Fibroblast of skin of right biceps (primary cell): ENCODE measurements at places on chromosomes 5 and 9.

- DNase-seq: no peak
These were observed 69.4 kb downstream of the SREK1 start for GRCh38 chr5:66213533-66213932.

- DNase-seq: no peak
These were observed 734.9 kb downstream of the DTWD2 start for GRCh38 chr5:118253225-118254061.

GRCh38 chr9:14362175-14362574 is 48.2 kb upstream of the NFIB start:
- DNase-seq: peak; percentile 85

DNA sequence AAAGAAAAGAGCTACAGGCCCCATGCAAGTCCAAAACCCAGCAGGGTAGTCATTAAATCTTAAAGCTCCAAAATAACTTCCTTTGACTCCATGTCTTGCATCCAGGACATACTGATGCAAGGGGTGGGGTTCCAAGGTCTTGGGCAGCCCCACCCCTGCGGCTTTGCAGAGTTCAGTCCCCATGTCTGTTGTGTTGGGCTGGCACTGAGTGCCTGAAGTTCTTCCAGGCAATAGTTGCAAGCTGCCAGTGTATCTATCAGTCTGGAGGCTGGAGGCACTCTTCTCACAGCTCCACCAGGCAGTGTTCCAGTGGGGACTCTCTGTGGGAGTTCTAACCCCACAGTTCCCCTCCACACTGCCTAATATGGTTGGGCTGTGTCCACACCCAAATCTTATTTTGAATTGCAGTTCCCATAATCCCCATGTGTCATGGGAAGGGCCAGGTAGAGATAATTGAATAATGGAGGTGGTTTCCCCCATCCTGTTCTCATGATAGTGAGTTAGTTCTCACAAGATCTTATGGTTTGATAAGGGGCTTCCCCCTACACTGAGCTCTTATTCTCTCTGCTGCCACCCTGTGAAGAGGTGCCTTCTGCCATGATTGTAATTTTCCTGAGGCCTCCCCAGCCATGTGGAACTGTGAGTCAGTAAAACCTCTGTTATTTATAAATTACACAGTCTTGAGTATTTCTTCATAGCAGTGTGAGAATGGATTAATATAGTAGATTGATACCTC is 237.5 kb upstream of the ADRA1B start:
- no peak for DNase-seq

GRCh38 chr9:21542787-21543186 is 60.7 kb upstream of the IFNE start:
- peak; percentile 54 for DNase-seq

DNA sequence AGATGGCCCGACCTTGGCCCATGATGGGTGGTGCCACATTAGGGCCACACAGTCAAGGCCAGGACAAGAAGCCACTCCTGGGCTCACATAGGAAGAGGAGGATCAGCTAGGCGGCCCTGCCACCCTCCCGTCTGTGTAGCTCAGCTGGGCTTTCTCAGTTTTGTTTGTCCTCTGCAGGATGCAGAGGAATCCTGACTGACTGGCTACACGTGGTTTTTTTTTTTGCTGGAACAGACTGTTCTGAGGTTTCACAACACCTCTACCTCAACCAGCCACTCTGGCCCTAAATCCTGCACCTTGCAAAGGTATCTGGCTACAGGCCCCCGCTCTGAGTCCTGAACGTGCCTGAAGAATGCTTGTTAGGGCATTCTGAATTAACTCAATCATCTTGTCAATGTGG is 88.3 kb upstream of the MSX2 start:
- DNase-seq: no peak

GRCh38 chr5:84286662-84287061 is 98.0 kb downstream of the EDIL3 start:
- DNase-seq: no peak

DNA sequence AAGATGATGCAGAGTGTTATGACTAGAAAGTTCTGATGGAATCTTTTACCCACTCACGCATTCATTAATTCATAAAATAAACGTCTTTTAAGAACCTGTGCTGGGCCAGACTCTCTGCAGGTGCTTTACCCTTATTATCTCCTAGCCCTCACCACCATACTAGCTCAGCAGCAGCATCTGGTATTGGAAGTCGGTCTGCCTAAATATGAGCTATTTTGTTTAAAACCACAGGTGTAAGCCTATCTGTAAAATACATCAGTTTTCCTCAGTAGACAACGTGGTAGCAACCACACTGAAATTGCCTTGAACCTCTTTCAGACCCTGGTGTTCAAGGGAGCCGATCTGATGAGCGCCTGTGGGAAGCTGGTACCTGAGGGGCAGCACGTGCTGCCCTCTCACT is 69.4 kb downstream of the PPIC start:
- no peak for DNase-seq

GRCh38 chr9:89352451-89352850 is 34.2 kb downstream of the SECISBP2 start:
- DNase-seq: no peak

DNA sequence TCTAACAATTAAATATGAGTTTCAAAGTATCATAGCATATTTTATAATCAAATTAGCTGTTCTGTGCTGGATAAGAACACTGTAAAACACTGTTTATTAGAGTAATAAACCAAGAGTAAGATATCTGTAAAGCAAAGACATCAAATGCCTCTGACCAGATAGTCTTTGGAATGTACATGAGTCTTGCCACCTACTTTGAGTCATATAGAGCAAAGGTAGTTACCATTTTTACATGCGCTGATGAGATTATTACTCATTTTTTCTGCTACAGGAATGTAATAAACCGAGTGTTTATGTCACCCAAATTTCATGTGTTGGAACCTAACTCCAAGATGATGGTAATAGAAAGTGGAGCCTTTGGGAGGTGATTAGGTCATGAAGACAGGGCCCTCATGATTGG is 654.5 kb downstream of the CETN3 start:
- no peak for DNase-seq

DNA sequence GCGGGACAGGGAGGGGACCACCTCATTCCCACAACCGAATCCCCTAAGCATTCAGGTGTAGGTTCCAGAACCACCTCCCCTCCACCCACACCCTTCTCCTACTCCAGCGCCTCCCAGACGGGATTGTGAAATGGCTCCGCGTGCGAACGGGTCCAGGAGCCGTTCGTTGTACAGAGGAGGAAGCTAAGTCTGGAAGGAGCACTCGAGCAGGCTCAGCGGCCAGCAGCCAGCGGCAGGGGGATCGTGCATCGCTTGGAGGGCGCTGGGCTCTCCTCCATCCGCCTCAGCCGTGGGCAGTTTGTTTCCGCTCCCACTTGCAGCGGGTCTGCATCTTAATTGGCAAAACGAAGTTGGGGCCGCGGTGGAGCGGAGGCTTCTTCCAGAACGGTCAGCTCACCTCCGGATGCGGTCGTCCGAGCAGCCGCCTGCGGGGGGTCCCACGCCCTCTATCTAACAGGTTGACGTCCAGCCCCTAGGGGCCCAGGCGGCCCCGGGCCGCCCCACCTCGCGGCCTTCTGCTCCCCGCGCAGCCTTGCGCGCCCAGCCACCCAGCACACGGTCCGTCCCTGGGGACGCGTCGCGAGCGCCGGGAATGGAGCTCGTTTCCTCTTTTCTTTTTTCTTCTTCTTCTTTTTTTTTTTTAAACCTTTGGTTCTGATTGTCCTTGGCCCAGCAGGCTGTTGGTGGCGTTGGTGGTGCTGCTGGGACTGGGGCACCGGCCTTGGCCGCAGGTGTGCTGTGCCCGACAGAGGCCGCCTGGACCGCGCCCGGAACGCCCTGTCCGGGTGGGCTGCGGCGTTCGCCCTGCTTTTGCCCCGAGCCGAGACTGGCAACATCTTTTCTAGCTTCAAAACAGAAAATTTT is 3.9 kb upstream of the BARX1 start:
- peak; percentile 26 for DNase-seq

- DNase-seq: no peak
These were observed 45.6 kb upstream of the RNF130 start for GRCh38 chr5:180117000-180117725.

DNA sequence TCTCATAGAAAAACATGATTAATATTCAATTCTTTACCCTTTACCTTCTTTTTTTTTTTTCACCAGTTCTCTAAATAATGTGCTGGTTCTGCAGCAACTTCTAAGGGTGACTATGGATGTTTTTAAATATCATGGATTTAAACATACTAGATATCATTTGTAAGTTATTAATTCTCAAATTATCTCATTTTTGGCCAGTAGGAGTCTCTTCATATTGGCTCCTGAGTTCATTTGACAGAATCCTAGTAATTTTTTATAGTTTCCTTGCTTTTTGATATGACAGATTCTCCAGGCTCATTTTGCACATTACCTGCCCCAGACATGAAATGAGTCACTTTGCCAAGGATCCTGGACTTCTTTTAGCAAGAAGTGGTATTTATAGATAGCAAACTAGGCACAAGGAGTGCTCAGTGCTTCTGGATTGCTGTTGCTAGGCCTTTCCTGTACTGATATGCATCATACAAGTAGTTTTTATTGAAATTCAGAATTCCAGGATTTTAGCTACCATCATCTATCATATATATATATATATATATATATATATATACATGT is 201.3 kb upstream of the IL12B start:
- DNase-seq: no peak

GRCh38 chr5:109186759-109187158 is 223.0 kb downstream of the PJA2 start:
- no peak for DNase-seq

DNA sequence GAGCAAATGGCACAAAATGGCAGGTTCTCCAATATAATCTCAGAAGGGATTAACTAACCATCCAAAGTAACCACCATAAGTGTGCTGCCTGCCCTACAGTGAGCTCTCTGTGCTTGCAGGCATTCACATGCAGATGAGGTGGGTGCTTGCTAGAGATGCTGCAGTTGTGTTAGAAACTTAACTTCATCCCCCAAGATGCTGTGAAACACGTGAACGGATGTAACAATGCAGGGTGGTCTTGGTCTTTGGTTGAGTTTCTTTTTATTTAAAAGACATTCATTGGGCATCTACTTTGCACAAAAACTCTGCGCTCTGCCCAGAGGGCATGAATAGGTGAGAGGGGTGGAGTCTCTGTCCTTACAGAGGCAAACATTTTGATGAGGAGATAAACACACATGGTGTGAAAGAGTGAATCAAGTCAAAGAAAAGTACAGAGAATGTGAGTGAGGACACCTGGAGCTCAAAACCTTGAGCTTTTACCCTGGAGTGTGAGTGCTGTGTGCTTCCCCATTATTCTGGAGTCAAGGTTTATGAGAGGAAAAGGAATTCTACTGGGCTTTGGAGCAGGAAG is 143.9 kb upstream of the DAP start:
- DNase-seq: no peak

DNA sequence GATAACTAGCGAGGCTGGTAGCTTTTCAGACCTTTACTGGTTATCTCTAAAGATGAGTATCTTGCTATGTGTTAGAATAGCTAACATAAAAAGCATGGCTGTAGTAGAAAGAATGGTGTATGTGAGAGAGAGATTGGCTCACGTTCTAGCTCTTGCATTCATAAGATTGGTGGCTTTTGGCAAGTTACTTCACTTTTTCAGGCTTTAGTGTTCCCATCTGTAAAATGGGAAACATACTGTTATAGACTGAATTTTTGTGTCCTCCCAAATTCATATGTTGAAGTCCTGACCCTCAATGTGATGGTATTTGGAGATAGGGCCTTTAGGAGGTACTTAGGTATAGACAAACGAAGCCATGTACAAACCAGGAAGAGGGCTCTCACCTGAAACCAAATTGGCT is 302.4 kb upstream of the KLF4 start:
- no peak for DNase-seq

DNA sequence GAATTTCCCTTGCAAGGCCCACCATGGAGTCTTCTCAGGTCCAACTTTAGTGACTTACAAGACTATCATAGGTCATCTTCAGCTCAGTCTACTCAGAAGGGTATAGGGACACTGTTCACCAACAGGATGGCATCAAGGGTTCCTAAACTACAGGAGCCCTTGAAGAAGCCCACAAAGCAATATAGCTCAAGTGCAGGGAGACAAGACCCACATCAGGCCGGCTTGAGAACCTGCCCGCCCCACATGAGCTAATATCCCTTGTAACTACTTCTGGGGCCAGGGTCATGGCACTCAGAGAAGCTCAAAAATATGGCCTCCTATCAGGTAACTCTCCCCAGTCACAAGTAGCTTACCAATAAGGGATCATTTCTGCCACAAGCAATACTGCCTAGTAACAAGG is 249.9 kb downstream of the CDK5RAP2 start:
- no peak for DNase-seq

GRCh38 chr5:55749387-55749786 is 11.5 kb downstream of the DDX4 start:
- no peak for DNase-seq

DNA sequence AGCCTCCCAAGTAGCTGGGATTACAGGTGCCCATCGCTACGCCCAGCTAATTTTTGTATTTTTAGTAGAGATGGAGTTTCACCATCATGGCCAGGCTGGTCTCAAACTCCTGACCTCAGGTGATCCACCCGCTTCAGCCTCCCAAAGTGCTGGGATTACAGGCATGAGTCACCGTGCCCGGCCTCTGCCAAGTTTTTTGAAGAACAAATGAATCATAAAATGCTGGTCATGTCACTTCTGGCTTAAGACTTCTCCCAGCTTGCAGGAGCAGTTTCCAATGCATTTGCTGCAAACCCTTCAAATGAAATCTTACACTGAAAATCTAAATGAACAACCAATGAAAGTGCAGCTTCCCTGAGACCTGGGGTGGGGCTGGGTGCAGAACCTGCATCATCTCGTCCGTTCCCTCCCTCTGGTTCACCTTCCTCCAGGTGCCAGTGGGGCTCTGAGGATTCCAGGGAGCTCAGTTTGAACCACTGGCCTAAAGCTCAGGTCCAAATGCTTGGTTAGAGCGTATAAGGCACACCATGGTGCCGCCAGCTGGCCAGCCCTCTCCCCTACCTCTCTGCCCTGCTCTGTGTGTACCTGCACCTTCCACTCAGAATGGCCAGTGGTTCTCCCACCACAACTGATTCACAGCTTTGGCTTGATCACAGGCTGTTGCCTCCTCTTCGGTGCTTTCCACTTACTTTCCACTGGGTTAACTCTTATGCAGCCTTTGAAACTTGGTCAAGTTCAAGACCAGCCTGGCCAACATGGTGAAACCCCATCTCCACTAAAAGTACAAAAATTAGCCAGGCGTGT is 39.8 kb upstream of the FUBP3 start:
- peak; percentile 66 for DNase-seq

- no peak for DNase-seq
These were observed 29.8 kb upstream of the SEC16A start for GRCh38 chr9:136512651-136513071.

DNA sequence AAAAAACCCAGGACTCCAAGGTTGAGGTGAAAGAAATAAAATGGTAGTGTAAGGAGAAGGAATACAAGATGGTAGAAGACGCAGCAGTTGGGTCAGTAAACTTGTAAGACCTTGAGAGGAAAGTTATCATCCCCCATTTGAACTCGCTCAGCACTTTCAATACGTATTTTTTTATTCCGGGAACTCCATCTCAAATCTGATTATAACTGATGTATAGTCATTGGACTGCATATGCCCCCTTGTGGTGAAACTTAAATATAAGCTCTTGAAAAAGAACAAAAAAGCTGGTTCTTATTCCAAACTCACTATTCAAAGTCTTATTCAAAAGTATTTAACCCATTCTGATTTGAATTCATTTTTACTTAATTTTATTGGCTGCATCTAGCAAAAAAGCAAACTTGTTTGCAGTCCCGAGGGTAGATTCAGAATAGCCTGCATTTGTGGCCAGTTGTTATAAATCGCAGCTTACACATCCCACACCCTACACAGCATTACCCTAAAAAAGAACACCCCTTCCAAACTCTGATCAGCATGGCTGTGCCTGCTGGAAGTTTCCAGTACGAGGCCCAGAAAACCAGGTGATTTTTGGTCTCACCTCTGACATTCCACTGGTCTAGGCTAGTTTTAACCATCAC is 118.0 kb downstream of the ESM1 start:
- peak; percentile 64 for DNase-seq
